ENCODE measurements at places on chromosomes 7 and 10.

- no peak for DNase-seq
These were observed 24.9 kb downstream of the BEND7 start for GRCh38 chr10:13503745-13504463.

DNA sequence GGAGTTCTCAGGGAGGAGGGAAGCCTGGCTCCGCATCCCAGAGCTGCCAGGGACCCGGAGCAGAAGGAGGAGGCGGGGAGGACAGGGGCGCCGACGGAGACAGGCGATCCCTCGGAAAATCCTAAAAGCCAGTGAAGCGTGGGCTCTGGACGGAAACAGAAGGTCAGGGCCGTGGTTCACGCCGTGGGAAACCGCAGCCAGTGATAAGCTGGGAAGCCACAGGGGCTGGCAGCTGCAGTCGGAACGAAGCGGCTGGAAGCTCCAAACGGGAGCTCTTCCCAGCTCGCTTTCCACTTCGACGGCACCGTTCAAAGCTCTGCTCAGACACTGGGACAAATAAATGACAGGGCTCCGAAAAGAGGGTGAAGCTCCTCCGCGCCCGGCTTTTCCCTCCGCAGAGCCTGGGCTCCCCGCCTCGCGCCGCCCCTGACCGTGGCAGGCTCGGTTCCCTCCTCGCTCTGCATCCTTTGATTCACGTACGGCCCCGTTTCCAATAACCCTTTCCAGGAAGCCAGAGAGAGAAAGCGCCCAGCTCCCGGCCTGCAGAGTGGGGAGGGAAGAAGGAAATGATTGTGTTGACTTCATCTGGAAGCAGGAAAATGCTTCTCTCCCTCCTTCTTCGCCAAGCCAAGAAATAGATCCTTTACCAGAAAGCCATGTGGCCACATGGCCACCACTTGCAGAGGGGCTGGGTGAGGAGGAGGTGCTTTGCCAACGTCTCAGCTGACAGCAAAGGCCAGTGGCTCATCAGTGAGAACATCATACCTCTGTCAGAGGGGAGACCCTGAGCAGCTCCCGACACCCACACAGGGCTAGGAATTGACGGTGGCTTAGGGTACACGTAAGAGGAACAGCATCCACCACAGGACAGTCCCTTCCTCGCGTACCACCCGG, 57.4 kb downstream of the ADRB1 start:
- no peak for DNase-seq

- no peak for DNase-seq
These were observed 226.3 kb downstream of the MGMT start for GRCh38 chr10:129693382-129693781.

DNA sequence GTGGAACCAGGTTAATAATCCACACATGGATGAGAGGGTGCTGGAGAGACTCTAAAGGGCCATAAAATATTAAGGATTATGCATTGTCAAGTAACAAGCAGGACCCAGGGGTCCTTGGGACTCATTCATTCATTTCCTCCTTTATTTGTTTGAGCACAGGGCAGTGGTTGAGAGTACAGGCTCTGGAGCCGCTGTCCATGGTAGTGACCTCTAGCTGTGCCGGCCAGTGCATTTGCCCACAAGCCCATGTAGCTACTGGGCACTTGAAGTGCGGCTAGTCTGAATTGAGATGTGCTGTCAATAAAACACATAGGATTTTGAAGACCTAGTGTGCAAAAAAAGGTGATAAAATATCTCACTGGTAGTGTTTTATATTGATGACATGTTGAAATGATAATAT, 137.6 kb downstream of the C10orf105 start:
- DNase-seq, result no peak

DNA sequence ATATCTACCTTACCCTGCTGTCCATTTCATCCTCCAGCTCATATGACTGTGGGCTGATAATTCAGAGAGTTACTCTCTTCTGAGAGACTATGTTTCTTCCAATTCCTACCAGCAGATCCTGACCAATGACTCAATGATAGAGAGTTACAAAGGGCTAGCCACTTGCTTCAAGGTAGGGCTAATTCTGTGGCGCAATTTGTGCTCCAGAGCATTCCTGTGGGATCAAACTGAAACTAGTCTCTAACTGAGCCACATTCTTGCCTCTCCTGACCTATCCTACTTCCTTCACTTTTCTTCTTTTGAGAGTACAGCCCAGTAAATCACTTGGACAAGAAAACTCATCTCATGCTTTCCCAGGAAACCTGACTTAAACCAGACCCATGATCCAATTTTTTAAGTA, 17.9 kb upstream of the ASZ1 start:
- no peak for DNase-seq

DNA sequence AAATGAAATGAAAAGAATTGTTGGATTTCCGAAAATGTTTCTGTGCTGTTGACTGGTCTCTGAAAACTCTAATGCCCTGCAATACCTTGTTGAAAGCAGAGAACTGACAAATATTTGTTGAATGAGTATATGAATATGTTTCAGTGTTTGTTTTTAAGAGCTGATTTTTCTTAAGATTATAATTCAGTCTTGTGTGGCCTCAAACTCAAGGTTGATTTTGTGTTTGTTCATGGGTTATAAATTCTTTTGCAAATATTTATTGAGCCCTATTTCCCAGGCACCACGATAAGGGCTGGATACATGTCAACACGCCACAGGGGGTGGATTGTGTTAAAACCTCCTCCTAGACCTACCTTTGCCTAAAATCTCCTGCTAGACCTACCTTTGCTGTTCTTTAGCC, 203.9 kb upstream of the PLPP4 start:
- DNase-seq, result no peak

GRCh38 chr10:66654861-66655260, 271.0 kb upstream of the LRRTM3 start:
- no peak for DNase-seq

DNA sequence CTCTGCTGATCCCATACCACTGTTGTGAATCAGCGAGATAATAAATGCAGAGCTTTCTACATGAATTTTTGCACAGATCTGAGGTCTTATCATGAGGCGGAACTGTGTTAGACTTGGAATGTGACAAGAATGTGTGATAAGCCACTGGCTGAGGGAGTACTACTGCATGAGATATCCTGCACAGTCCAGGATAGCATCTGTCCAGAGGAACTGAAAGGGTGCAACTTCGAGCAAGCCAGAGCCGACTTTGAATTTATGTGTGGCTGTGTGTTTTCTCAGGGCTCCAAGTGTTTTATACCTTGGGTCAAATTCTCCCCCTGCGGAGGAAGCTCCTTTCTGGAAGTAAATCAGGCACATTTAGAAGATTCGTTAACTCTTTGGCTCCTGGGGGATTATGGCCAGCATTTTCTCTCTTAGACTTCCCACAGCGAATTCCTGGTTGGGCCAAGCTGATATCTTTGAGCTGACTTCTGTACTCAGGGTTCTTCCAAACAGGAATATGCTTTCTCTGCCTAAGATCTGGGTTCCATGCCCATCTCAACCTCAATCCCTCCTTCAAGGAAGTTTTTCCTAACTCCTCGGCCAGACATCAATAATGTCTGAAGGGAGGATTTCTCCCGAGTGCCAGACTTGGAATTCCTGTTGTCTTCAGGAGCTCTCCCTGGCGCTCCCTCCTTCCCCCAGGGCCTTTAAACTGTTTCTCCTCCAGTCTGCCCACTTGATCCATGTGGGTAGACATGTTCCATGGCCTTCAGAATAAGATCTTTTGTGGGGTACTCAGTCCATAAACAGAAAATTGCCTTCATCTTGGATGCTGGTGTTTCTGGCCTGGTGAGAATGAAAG, 2.5 kb upstream of the MEST start:
- no peak for DNase-seq

GRCh38 chr7:108348913-108349312, 107.3 kb downstream of the NRCAM start:
- no peak for DNase-seq

- no peak for DNase-seq
These were observed 225.4 kb downstream of the HECW1 start for GRCh38 chr7:43337811-43338210.

- no peak for DNase-seq
These were observed 65.6 kb upstream of the FAM171A1 start for GRCh38 chr10:15436696-15437095.

DNA sequence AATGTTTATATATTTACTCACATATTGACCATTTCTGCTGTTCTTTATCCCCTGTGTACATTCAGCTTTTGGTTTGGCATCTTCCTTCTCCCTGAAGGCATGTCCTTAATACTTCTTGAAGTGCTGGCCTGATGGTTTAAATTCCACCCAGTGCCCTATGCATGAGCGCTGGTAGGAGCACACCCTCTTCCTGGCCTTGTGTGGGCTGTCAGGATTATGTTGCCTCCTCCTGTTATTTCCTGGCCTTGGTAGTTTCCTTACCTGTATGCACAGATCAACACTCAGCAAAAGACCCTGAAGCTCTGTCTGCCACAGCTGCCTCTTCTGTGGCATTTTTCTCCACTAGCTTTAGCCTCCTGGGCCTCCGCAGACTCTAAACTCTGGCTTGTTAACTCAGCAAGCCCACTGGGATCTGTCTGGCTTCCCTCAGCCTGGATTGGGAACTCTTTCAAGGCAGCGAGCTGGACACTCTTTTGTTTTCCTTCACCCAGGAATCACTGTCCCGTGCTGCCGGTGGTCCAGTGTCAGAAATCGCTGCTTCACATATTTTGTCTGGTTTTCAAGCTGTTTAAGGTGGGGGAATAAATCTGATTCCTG, 595.2 kb downstream of the SDK1 start:
- no peak for DNase-seq

GRCh38 chr10:72218325-72218724, 2.2 kb upstream of the ASCC1 start:
- no peak for DNase-seq
